ENCODE measurements at places on chromosomes 4 and X. TPM values are rescaled to one million over a fixed set of nuclear protein-coding genes. Genes with fewer than 3 reads are reported as not detected.

DNA sequence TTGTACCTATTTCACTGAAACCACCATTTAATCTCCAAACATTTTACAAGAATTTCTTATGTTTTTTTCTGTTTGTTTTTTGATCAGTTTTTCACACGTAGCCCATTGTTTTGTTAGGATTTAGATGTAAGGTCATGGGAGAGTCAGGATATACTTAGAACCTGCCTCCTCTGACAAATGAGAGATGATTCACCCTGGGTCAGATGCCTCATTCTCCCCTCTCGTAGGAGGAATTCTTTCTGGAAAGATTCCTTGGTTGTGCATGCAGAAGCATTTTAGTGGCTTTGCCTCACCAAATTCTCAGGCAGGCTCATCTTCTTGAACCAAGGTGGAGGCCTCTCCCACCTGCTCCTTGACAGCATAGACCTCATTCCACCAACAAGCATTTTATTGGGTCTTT lies 599.3 kb downstream of the SPRY1 start:
- DNase-seq = no peak
- no peak overlapping the region for H3K4me3 ChIP-seq
- no peak overlapping the region for H3K27ac ChIP-seq
- no peaks in the 10 kb centered on the region for H3K27me3 ChIP-seq
- H3K36me3 ChIP-seq = no peaks in the 10 kb centered on the region

- no peaks in the 10 kb centered on the region for H3K27me3 ChIP-seq
- no peak for DNase-seq
- no peak overlapping the region for H3K27ac ChIP-seq
- no peak overlapping the region for H3K4me3 ChIP-seq
- no peaks in the 10 kb centered on the region for H3K36me3 ChIP-seq
Observed at GRCh38 chr4:126341927-126342326, 1027.2 kb downstream of the FAT4 start.

GRCh38 chrX:456146-456545 lies 69.4 kb upstream of the PPP2R3B start:
- no peak overlapping the region for H3K27ac ChIP-seq
- H3K4me1 ChIP-seq = no peaks in the 10 kb centered on the region
- peaks cover 14% of the 10 kb centered on the region for H3K27me3 ChIP-seq
- DNase-seq = no peak
- H3K36me3 ChIP-seq = no peaks in the 10 kb centered on the region
- H3K4me3 ChIP-seq = no peak overlapping the region

DNA sequence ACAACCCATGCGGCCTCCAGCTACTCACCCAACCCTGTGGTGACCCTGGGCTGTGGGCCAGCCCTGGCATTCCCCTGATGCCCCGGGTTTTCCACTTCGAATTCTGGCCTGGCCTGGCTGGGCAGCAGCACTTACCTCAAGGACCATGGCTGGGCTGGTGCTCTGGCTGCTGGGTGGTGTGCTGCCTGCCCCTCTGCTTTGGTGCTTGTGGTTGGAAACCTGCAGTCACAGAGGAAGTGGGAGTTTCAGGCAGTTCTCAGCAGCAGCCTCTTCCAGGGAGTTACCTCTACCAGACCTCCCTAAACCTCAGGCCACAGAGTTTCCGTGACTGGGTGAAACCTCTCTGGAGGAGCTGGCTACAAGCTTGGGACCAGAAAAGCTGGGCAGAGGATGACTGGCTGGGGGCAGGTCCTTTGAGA lies at the start of gene CXCR3:
CXCR3 (minus strand) TSS at position 209 of the 419 bp plus-strand sequence; CDS start at position 147, 62 bp downstream.
- H3K4me3 ChIP-seq = no peak within 1 kb of the TSS
- H3K27ac ChIP-seq = no peak within 1 kb of the TSS
- no peak for DNase-seq
- H3K36me3 ChIP-seq = no peaks in the 10 kb centered on the region
- H3K27me3 ChIP-seq = no peaks in the 10 kb centered on the region
- H3K4me1 ChIP-seq = no peaks in the 10 kb centered on the region

DNA sequence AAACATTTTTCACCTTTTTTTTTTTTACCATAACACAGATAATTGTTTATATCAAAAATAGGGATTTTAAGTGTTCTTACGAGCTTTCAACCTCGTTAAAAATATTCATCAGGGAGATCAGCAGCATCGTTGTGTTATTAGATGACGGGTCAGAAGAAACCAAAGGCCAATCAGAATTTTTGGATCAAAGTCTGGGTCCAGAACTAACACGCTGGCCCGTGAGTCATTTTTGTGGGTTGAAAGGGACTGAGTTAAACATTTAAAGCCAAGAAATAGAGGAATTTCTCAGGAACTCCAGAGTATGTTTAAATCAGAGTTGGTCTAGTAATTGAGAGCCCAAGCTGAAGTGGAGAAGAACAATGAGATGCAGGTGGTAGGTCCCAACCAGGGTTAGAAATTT lies 170.8 kb downstream of the TLL1 start:
- H3K4me1 ChIP-seq = peaks cover 16% of the 10 kb centered on the region
- H3K27ac ChIP-seq = no peak overlapping the region
- no peak for DNase-seq
- no peaks in the 10 kb centered on the region for H3K36me3 ChIP-seq
- H3K27me3 ChIP-seq = no peaks in the 10 kb centered on the region

- peaks cover 4% of the 10 kb centered on the region for H3K4me1 ChIP-seq
- H3K36me3 ChIP-seq = no peaks in the 10 kb centered on the region
- H3K27me3 ChIP-seq = no peaks in the 10 kb centered on the region
- DNase-seq = peak; percentile 14
- no peak overlapping the region for H3K4me3 ChIP-seq
- no peak overlapping the region for H3K27ac ChIP-seq
Observed at GRCh38 chrX:29872831-29873230, 342.5 kb upstream of the MAGEB2 start.

- no peaks in the 10 kb centered on the region for H3K27me3 ChIP-seq
- no peaks in the 10 kb centered on the region for H3K36me3 ChIP-seq
- no peak overlapping the region for H3K27ac ChIP-seq
- H3K4me1 ChIP-seq = no peaks in the 10 kb centered on the region
Observed at GRCh38 chr4:75058486-75058885, 125.6 kb downstream of the PARM1 start.

Gene DMRTC1
- total RNA-seq = not detected

Gene GAGE12E
- total RNA-seq = not detected

Gene TRIML1
- total RNA-seq = not detected

Gene XPNPEP2
- total RNA-seq = not detected

Gene SLC6A14
- not detected for total RNA-seq

Gene FGA
- total RNA-seq = not detected
